ENCODE measurements at places on chromosomes 7 and 10.

DNA sequence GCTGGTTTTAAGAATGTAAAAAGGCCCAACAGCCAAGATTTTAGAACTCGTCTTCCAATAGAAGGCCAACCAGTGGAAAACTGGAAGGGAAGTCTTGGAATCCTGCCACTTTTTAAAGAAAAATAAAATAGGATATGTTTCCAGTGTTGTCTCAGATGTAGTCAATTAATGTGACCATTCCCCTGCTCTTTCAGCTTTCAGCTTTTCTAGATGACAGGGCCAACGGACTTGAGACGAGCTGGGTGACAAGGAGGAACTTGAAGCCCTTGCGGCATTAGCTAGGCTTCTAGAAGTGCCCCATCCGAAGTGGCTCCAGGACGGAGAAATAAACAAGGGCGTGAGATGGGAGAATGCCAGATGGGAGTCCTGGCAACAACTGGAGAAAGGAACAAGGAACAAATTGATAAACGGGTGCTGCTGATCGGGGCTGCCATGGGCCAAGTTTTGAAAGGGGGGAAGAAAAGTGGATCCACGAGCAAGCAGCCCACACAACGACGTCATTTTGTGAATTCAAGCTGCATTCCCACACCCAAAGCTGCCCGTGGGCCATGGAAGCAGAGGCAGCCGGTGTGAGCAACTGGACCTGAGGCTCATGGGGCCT lies 42.3 kb downstream of the CTBP2 start:
- DNase-seq = no peak

GRCh38 chr7:144632724-144633123 lies 203.1 kb downstream of the TPK1 start:
- no peak for DNase-seq

GRCh38 chr7:106482091-106482490 lies 178.9 kb downstream of the CCDC71L start:
- DNase-seq = no peak

DNA sequence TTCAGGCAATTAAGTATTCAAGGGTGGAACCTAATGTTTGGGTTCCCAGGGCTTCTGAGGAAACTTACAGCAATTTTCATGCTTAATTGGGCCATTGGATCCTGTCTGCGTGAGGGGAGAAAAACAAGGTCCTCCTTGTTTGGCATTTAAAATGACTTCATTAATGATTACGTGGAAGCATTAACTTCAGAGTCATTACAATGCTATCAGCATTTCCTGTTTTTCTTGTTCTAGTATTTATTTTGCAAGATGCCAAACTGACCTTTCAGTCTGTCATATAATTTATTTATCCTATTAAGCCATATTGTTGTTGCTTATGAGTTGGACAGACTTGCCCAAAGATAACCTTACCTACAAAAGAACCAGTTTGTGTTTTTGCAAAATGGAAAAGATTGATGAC lies 324.1 kb upstream of the LRRN3 start:
- no peak for DNase-seq

- DNase-seq = no peak
Measured at GRCh38 chr7:35530124-35531109, 164.5 kb downstream of the HERPUD2 start.

DNA sequence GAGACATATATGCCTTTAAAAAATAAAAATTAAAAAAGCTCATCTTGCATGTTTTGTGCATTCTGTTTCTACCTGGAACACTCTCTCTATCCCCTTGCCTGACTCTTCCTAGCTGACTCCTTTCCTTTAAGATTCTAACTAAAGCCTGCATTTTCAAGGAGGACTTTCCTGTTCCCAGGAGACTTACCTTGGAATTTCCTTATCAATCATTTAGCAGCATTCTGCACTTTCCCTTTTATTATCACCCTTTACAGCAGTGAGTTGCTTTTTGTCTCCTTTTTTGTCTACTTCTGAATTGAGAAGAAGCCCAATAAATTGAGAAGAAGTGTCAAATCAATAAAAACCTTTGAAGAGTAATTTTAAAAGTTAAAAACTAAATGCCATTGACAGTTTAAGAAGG lies 142.2 kb upstream of the TMEM196 start:
- no peak for DNase-seq

GRCh38 chr7:55827577-55827976 lies 35.0 kb downstream of the SEPTIN14 start:
- DNase-seq = no peak
